ENCODE measurements at places on chromosomes 2 and 18. TPM values are rescaled to one million over a fixed set of nuclear protein-coding genes. Genes with fewer than 3 reads are reported as not detected.

DNA sequence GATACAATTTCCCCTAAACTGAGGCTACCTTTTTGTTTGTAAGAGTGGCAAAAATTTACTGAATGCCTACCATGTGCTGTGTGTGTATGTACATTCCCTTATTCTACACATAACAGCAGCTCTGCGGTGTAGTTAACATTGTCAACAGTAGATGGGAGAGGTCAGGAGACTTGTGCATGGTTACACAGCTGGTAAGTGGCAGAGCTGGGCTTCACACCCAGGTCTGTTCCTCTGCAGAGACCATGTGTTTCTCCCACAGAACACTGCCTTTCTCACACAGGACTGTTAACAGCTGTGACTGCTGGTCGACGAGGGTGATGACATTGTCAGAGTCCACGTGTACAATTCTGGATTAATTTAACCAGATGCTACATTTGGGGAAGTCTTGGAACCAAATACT lies 49.1 kb downstream of the EML6 start:
- no peak for DNase-seq

- DNase-seq: no peak
Observed at GRCh38 chr2:226270285-226271058, 529.1 kb downstream of the IRS1 start.

- DNase-seq: no peak
Observed at GRCh38 chr18:75070625-75071483, 138.1 kb downstream of the PTGR3 start.

DNA sequence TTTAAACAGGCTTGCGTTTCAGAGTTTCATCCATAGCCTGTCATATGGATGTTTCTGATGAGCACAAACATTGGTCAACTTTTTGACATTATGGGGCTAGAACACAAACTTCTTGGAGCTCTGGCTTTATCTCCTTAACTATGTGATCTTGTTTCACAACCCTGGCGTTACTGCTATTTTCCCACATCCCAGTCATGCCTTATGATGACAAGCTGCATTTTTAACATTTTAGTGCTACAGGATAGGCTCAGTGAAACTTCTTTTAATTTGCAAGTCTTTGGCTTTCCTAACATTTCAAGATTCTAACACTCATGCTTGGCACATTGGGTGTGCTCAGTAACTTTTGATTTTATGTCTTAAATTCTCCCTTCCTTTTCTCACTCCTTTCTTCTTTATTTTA lies 21.0 kb upstream of the PDE1A start:
- DNase-seq: no peak

GRCh38 chr2:46632349-46632748 lies 153.0 kb downstream of the TMEM247 start:
- no peak for DNase-seq

- DNase-seq: no peak
Observed at GRCh38 chr2:210859314-210859713, 302.9 kb downstream of the CPS1 start.

- DNase-seq: no peak
Observed at GRCh38 chr18:44149706-44150105, 531.0 kb upstream of the SETBP1 start.

DNA sequence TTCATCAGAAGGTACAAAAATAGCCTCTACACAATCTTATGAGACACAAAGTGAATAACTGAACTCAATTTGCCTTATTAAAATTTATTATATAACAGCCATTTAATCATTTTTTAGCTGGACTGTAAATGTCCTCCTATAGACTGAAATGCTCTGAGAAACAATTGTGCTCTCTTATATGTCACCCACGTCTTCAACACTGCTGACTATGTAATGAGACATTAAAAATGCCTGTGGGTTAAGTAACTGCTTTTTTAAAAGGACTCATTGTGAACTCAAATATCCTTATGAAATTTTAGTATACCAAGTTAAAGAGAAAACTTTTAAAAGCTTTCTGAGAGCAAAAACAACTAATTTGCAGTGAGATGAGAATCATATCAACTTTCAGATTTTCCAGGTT lies 10.4 kb upstream of the GALNT1 start:
- DNase-seq: no peak

- DNase-seq: no peak
Observed at GRCh38 chr18:49788327-49788898, 24.9 kb downstream of the ACAA2 start.

GRCh38 chr2:216501854-216502253 lies 3.2 kb downstream of the RPL37A start:
- no peak for DNase-seq

- no peak for DNase-seq
Observed at GRCh38 chr18:23805898-23806297, 116.6 kb downstream of the LAMA3 start.

DNA sequence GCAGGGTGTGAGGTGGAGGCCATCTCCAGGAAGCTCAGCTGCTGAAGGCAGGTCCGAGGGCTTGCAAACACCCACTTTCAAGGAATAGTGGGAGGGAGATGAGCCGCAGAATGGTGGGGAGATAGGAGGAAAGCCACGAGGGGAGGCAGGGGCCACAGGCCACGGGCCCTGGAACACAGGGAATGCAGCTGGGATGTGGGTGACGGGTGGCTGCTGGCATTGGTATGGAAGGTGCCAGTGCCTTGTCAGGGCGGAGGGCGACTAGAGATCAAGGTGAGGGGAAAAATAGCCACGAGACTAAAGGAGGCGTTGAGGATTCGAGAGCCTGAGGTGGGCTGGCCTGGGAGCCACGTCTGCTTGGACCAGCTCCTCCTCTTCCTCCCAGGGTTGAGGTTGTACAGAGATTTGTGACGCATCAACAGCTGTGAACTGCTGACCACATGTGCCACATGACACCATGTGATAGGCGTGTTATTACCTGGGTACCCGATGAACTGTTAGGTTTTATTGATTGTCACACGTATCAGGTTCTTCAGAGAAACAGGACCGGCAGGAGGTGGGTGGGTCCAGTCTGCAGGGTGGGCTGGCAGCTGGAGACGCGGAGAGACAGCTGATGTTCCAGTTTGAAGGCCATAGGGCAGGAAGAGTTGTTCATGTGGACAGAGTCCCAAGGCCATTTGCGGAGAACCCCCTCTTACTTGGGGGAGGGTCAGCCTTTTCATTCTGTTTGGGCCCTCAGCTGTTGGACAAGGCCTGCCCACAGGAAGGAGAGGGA lies 9.9 kb downstream of the IMPA2 start:
- no peak for DNase-seq

DNA sequence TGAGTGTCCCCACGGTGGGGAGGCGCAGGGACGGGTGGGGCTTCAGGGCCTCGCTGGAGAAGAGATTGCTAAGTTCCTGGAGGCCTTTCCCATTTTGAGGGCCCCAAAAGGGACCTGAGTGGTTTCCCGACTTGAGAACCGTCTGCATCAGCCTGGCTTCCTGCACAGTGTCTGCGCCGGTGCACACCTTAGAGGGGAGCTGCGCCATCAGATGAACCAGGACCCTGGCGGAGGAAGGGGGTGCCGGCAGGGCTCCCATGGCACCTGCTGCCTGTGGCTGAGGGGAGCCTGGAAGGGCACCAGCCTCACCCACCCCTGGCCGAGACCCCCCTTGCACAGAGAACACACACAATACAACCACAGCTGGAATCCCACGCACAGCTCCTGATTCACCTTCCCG lies 465.1 kb upstream of the MYT1L start:
- DNase-seq: peak; percentile 62

- DNase-seq: no peak
Observed at GRCh38 chr2:30463535-30463934, 16.5 kb downstream of the LCLAT1 start.

- DNase-seq: no peak
Observed at GRCh38 chr2:20018601-20019152, 6.2 kb upstream of the MATN3 start.

- DNase-seq: no peak
Observed at GRCh38 chr2:15579641-15580040, 12.0 kb upstream of the DDX1 start.

DNA sequence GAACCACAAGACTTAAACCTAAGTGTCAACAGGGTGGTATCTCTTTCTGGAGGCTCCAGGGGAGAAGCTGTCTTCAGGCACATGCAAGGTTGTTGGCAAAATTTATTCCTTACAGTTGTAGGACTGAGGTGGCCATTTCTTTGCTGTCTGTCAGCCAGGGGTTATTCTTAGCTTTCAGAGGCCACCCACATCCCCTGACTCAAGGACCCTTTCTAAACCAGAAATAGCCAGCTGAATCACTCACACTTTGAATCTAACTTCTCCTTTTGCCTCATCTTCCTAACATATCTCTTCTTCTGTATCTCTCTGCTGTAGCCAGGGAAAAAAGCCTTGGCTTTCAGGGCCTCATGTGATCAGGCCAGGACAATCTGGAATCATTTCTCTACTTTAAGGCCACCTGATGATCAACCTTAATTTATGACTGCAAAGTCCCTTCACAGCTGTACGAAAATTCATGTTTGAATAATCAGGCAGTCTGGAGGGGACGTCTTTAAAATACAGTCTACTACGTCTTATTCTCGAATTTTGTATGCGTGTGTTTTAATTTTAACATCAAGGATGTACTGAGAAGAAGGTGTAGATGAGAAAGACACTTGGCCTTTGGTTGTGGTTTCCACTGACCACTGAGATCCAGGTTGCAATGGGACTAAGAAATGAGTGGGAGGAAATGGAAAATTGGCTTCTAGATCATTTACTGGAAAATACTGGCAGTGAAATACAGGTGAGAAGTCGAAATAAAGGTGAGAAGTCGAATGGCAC lies 90.4 kb downstream of the DOCK10 start:
- no peak for DNase-seq

DNA sequence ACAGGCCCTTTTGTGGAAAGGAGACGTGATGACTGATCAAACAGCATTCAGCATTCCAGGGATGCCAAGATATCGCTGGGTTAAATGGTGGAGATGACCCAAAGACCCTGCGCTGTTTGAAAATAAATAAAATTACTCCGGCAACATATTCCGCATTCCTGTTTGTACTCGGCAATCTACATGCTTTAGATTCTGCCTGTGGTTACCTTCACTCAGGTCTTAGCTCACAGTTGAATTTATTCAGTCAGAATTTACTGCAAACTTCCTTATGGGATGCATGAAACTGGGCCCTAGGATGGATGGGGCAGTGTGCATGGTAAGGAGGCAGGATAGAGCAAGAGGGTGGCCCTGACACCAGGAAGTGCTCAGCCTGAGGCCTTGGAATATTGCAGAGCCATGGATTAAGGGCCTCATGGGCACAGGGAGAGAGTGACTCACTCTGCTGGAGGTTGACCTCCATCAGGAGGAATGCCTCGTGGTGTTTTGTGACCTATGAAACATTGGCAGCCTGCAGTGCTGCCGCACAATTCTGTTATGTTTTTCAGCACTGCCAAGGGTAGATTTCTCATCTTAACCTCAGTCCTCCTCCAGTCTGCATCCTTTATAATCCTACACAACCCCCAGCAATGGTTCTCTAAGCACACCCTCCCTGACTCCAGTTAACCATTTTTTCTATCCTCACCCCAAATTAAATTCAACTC lies 321.4 kb downstream of the IRS1 start:
- no peak for DNase-seq

GRCh38 chr2:181805228-181806038 lies 86.1 kb upstream of the ITPRID2 start:
- DNase-seq: no peak

DNA sequence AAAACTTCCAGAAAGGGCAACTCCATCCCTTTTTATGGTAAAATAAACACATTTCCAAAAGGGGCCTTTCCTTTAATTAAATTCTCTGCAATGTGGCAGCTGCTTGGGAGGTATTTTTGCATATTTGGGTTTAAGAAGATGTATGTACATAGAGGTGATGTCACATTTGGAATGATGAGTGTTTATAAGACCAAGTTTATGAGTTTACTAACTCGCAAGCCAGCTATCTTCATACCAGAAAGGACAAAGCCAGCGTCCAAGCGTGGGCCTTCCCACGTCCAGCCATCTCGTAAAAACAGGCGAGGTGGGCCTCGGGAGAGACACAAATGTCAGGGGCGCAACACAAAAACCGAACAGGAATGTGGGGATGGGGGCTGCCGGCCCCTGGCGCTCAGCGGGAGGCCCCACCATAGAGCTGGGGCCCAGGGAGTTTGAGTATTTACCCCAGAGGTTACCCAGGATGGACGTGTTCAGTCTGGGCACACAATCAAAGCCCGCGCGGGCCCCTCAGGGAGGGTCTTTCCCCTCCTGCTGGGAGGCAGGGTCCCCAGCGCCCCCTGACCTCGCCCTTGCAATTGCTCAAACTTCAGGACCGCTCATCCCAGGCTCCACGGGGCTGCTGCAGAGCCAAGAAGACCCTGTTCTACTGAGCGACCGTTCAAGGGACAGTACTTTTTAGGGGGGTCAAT lies 137.3 kb downstream of the TWIST2 start:
- DNase-seq: peak; percentile 57

Gene EFHD1
- total RNA-seq: 8.4 TPM

Gene LYPD6
- total RNA-seq: 0.89 TPM

Gene MAP4K3
- total RNA-seq: 39.7 TPM

Gene MAP3K19
- total RNA-seq: 1.3 TPM

Gene RGPD4
- total RNA-seq: not detected

Gene MOCOS
- total RNA-seq: 4.0 TPM

Gene SPHKAP
- total RNA-seq: not detected

Gene ACMSD
- not detected for total RNA-seq

Gene TMEM169
- not detected for total RNA-seq

Gene DLGAP1
- 3.0 TPM for total RNA-seq

Gene SCN9A
- 8.5 TPM for total RNA-seq

Gene HES6
- total RNA-seq: 5.6 TPM

Gene PROKR1
- total RNA-seq: not detected

Data from upper lobe of left lung (tissue), 6 donors.